ENCODE measurements at places on chromosomes 2 and 18. TPM values are rescaled to one million over a fixed set of nuclear protein-coding genes. Genes with fewer than 3 reads are reported as not detected.

The RTP5 gene
- total RNA-seq, result 0.79 TPM

The MATN3 gene
- not detected for total RNA-seq

The REG1B gene
- 0.63 TPM for total RNA-seq

The ZNF521 gene
- total RNA-seq, result 104 TPM

The CDH7 gene
- not detected for total RNA-seq

The CLEC4F gene
- total RNA-seq, result 2.6 TPM

GRCh38 chr2:176733698-176734430 lies 464.6 kb downstream of the MTX2 start:
- DNase-seq, result no peak
- H3K27ac ChIP-seq, result no peak overlapping the region
- no peak overlapping the region for H3K4me3 ChIP-seq

GRCh38 chr2:201887773-201888425 lies 81.6 kb downstream of the CDK15 start:
- H3K27ac ChIP-seq, result no peak overlapping the region
- DNase-seq, result no peak
- H3K27me3 ChIP-seq, result peaks cover 35% of the 10 kb centered on the region
- H3K4me3 ChIP-seq, result no peak overlapping the region
- H3K4me1 ChIP-seq, result peaks cover under 1% of the 10 kb centered on the region

DNA sequence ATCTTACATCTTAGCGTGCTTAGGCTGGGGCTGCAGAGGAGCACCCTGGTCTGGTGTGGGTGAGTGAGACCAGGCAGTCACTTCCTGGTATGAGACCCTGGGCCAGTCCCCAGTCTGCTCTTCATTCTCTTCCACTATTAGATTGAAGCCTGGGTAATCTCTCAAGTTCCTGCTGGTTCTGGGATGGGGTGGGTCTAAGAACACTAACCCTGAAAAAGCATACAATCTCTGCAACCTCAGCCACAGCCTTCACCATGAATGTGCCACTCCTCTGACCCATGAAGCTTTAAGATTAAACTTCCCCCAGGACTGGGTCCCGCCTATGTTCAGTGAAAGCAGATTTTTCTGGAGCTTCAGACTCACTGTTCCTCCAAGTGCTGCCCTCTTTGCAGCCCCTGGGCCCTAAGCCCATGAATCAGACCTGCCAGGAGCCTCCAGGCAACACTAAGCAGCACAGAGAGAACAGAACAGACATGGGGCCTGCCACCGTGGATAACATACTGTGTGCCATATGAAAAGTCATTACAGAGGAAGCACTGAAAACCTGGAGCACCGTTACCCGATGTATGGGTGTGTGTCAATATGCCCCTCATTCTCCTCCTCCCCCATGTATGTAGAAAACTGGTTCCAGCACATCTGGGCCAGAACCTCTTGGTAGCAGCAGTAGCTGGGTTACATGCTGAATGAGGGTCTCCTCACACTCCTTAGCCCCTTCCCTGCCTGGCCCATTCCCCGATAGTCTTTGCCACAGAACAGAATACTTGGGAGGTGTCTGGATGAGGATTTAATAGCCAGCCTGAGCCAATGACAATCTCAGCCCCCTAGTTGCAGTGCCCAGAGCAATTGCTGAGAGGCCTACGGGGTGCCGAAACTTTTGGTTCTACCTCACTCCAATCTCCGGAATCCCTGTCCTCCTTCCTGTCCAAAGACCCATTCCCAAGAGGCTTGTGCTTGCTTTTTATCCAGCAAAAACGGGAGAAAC lies 2.7 kb upstream of the SIX2 start:
- no peak overlapping the region for H3K27ac ChIP-seq
- no peak for DNase-seq
- H3K4me3 ChIP-seq, result no peak overlapping the region

- no peaks in the 10 kb centered on the region for H3K27me3 ChIP-seq
- H3K27ac ChIP-seq, result no peak overlapping the region
- no peak for DNase-seq
- no peak overlapping the region for H3K4me3 ChIP-seq
Observed at GRCh38 chr2:132391378-132391777, 25.2 kb upstream of the GPR39 start.

GRCh38 chr2:71759060-71759459 lies 305.7 kb downstream of the DYSF start:
- no peak for DNase-seq
- H3K27ac ChIP-seq, result no peak overlapping the region

- H3K36me3 ChIP-seq, result no peaks in the 10 kb centered on the region
- H3K27ac ChIP-seq, result no peak overlapping the region
- DNase-seq, result peak; percentile 66
- no peaks in the 10 kb centered on the region for H3K4me1 ChIP-seq
- no peak overlapping the region for H3K4me3 ChIP-seq
- H3K27me3 ChIP-seq, result no peaks in the 10 kb centered on the region
Observed at GRCh38 chr2:79903222-79904000, 390.6 kb downstream of the CTNNA2 start.

GRCh38 chr18:32072321-32072720 lies 19.4 kb upstream of the RNF138 start:
- peaks cover 21% of the 10 kb centered on the region for H3K36me3 ChIP-seq
- no peaks in the 10 kb centered on the region for H3K4me1 ChIP-seq
- H3K4me3 ChIP-seq, result no peak overlapping the region
- H3K27ac ChIP-seq, result no peak overlapping the region

- no peak overlapping the region for H3K4me3 ChIP-seq
- no peak for DNase-seq
- no peaks in the 10 kb centered on the region for H3K27me3 ChIP-seq
- no peaks in the 10 kb centered on the region for H3K4me1 ChIP-seq
Observed at GRCh38 chr2:212227755-212228154, 310.8 kb downstream of the ERBB4 start.

GRCh38 chr18:60895181-60895580 lies 438.0 kb upstream of the CDH20 start:
- H3K4me3 ChIP-seq, result no peak overlapping the region
- no peaks in the 10 kb centered on the region for H3K4me1 ChIP-seq
- H3K27me3 ChIP-seq, result no peaks in the 10 kb centered on the region
- DNase-seq, result no peak

DNA sequence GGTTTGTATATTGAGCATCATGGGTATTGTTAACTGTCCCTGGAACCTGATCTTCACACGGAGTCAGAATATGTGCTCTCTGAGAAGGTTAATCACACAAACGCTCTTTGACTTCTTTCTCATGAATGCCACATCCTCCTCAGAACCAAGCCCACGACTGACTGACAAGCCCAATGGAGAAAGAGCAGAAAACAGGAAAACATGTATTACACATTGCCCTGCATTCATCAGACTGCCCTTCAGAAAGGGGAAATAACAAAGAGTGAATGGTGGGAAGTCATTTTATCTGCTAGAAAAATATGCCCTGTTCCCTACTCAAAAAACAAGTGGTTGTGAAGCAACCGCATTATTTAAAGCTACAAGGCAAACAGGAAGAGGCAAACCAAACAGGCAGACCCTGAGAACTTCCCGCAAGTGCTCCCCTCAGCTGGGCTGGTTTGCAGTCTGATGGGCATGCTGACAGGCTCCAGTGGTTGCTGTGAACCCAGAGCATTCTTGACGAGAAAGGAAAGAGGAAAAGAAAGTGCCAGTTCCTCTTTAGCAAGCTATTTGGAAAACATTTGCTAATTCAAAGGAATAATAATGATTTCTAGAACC lies 172.9 kb upstream of the SETBP1 start:
- no peaks in the 10 kb centered on the region for H3K27me3 ChIP-seq
- no peak overlapping the region for H3K4me3 ChIP-seq
- H3K4me1 ChIP-seq, result peaks cover 32% of the 10 kb centered on the region
- peak overlapping the region; percentile 82 for H3K27ac ChIP-seq
- DNase-seq, result peak; percentile 88

DNA sequence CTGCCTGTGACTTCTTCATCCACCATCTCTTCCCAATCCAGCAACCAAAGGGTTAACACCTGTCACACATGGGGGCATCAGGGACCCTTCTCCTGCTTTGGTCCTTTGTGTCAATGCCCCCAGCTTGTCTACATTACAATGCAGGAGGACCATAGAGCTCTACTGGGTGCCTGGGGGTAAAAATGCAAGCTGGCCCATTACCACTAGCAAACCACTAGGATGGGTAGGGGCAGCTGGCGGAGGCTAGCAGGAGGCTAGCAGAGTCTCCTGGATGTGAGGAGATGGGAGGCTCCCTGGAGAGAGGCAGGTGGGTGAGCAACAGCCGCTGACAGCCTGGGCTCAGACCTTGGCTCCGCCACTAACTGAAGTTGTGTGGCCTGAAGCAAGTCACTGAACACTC lies 153.4 kb upstream of the SKOR2 start:
- H3K4me1 ChIP-seq, result no peaks in the 10 kb centered on the region
- H3K36me3 ChIP-seq, result no peaks in the 10 kb centered on the region
- H3K27ac ChIP-seq, result no peak overlapping the region
- no peaks in the 10 kb centered on the region for H3K27me3 ChIP-seq
- H3K4me3 ChIP-seq, result no peak overlapping the region
- DNase-seq, result no peak

DNA sequence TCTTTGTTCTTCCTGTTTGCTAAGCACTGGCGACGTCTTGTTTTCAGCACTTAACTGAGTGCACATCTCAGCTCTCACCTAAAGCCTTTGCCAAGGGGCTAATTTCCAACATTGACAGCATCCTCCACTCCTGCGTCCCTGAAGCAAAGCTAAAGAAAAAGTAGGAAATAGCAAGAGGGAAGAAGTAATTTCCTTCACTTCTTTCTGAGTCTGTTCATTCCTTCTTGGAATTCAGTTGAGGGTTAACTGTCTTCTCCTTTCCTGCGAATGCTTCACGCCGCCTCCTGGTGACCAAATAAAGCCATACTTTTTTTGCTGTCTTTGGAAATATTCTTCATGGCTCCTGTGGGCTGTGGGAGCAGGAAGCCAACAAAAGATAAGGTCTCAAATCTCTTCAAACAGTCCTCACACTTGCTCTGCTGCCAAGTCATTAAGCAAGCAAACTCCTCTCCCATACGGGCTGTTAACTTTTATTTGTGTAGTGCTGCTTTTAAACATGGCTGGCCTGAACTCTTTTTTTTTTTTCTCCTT lies 100.9 kb downstream of the DPP10 start:
- no peaks in the 10 kb centered on the region for H3K4me1 ChIP-seq
- H3K4me3 ChIP-seq, result no peak overlapping the region
- peaks cover 4% of the 10 kb centered on the region for H3K27me3 ChIP-seq
- H3K36me3 ChIP-seq, result no peaks in the 10 kb centered on the region
- DNase-seq, result no peak

- H3K36me3 ChIP-seq, result peaks cover 3% of the 10 kb centered on the region
- H3K27ac ChIP-seq, result peak overlapping the region; percentile 47
- H3K27me3 ChIP-seq, result no peaks in the 10 kb centered on the region
- DNase-seq, result no peak
- peaks cover 24% of the 10 kb centered on the region for H3K4me1 ChIP-seq
- no peak overlapping the region for H3K4me3 ChIP-seq
Observed at GRCh38 chr2:190431907-190432306, 23.8 kb downstream of the MFSD6 start.

DNA sequence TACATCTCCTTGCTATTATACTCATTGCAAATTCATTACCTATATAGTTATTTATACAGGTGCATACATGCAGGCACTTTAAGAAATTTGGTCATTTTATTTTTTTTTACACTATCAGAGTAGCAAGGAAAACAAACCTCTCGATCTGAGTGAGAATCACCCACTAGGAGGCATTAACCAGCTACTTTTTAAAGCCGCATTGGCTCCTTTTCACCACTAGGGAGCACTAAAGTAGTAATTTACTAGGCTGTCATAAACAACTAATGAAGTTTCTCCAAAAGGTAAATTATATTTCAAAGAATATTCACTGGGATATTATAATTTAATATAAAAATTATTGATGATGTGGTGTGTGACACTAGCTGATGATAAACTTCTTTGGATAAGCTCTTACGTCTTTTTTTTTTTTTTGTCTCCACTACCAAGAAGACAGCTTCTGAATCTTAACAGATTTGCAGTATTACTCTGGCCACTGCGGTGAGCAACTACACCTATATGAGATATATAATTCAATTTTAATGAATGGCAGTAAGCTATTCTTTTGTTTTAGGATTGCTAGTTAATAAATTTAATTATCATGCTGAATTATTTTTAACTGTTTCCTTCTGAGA lies 101.9 kb downstream of the NOL4 start:
- H3K4me1 ChIP-seq, result no peaks in the 10 kb centered on the region
- H3K27me3 ChIP-seq, result no peaks in the 10 kb centered on the region
- no peak overlapping the region for H3K27ac ChIP-seq
- H3K4me3 ChIP-seq, result no peak overlapping the region
- no peak for DNase-seq
- H3K36me3 ChIP-seq, result no peaks in the 10 kb centered on the region

GRCh38 chr2:136363470-136363869 lies 245.5 kb upstream of the CXCR4 start:
- no peak overlapping the region for H3K27ac ChIP-seq
- no peaks in the 10 kb centered on the region for H3K36me3 ChIP-seq
- H3K27me3 ChIP-seq, result no peaks in the 10 kb centered on the region
- DNase-seq, result no peak

DNA sequence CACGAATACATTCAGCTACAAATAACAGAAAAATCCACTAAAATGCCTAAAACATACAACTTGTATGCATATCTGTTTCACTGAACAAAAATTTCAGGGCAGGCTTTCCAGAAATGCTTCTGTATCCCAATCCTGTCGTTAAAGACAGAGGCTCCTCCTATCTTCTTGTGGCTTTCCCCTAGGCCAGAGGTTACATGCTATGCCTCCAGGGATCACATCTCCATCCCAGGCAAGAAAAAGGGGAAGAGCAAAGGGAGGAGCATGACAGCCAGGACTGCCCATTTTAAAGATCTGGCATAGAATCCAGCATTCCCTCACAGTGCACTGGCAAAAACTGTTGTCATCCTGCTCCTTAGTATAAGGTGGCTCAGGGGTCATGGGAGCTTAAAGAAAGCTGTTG lies 268.7 kb upstream of the SETBP1 start:
- no peak overlapping the region for H3K27ac ChIP-seq
- no peak for DNase-seq
- H3K4me1 ChIP-seq, result no peaks in the 10 kb centered on the region

GRCh38 chr2:207768168-207768865 lies 1.4 kb downstream of the FZD5 start:
- H3K27ac ChIP-seq, result no peak overlapping the region
- DNase-seq, result peak; percentile 86
- H3K4me3 ChIP-seq, result peak overlapping the region; percentile 78
- H3K36me3 ChIP-seq, result no peaks in the 10 kb centered on the region
- peaks cover 15% of the 10 kb centered on the region for H3K27me3 ChIP-seq

DNA sequence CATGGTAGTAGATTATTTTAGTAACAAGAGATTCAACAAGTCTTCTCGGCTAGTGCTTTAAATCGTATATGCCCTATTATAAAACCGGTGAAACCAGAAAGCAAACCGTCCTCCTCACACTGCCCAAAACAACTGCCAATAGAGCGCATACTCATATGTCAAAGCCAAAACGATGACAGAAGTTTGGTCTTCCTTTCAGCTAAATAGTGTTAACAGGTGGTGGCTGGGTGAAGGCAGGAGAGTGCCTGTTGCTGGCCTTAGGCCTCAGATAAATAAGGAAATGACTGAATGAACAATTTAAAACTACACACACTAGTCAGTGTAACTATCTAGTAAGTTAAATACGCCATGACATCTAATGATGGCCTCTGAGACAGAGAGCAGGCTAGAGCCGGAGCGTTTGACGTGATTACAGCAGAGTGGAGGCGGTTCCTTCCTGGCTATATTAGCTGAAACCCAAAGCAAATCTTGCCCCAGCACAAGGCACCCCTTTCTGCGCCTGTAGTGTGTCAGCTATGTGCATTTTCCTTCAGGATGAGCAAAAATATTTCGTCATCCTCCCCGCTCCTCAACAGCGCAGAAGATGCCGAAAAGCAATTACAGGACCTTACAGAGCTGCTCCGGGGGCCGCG lies 1.6 kb downstream of the LONRF2 start:
- no peak for DNase-seq
- H3K27me3 ChIP-seq, result peaks cover 81% of the 10 kb centered on the region
- H3K4me1 ChIP-seq, result peaks cover 4% of the 10 kb centered on the region
- H3K36me3 ChIP-seq, result no peaks in the 10 kb centered on the region
- no peak overlapping the region for H3K27ac ChIP-seq
